ENCODE measurements at places on chromosomes 1 and 21. TPM values are rescaled to one million over a fixed set of nuclear protein-coding genes. Genes with fewer than 3 reads are reported as not detected.

The FHAD1 gene
- total RNA-seq: 0.83 TPM

The RBP7 gene
- not detected for total RNA-seq

The HSF2BP gene
- total RNA-seq: 1.7 TPM

The ERVH48-1 gene
- total RNA-seq: not detected

The CD1B gene
- total RNA-seq: not detected

The PKP1 gene
- under 0.01 TPM for total RNA-seq

The AMY2A gene
- not detected for total RNA-seq

The FCER1G gene
- not detected for total RNA-seq

The SYPL2 gene
- 0.46 TPM for total RNA-seq

The SLC35F3 gene
- 0.09 TPM for total RNA-seq

The CHODL gene
- total RNA-seq: not detected

The NTRK1 gene
- not detected for total RNA-seq

The NID1 gene
- total RNA-seq: 113 TPM

The ERI3 gene
- 39.3 TPM for total RNA-seq

The PPM1J gene
- 0.55 TPM for total RNA-seq

The PIK3CD gene
- total RNA-seq: 3.6 TPM

The YBX1 gene
- total RNA-seq: 905 TPM

The MEX3A gene
- total RNA-seq: 1.6 TPM

The FAM72C gene
- 0.28 TPM for total RNA-seq

The PLA2G2C gene
- not detected for total RNA-seq

The PDC gene
- 0.28 TPM for total RNA-seq

The GJB4 gene
- total RNA-seq: not detected

The KCNE2 gene
- total RNA-seq: not detected

The PCNT gene
- total RNA-seq: 11.0 TPM

The EPHX1 gene
- total RNA-seq: 31.7 TPM

The FCRL1 gene
- total RNA-seq: not detected

The PTPRF gene
- 34.4 TPM for total RNA-seq

The VPS45 gene
- 29.6 TPM for total RNA-seq

The AMY1A gene
- total RNA-seq: not detected

The RUNX1 gene
- 31.2 TPM for total RNA-seq

The GJA8 gene
- total RNA-seq: not detected

The FGR gene
- not detected for total RNA-seq

The TRPM2 gene
- total RNA-seq: under 0.01 TPM

The CLCA1 gene
- total RNA-seq: not detected

The SELL gene
- 0.09 TPM for total RNA-seq

The COL6A1 gene
- 1,202 TPM for total RNA-seq

The NUP133 gene
- total RNA-seq: 33.9 TPM

The PTGS2 gene
- total RNA-seq: 53.3 TPM

The HDAC1 gene
- 80.1 TPM for total RNA-seq

The TFF3 gene
- total RNA-seq: not detected

The WNT9A gene
- total RNA-seq: 0.37 TPM

The SH3BGR gene
- 1.6 TPM for total RNA-seq

The CDC20 gene
- total RNA-seq: 6.7 TPM

The TEX38 gene
- total RNA-seq: not detected

The IL10RB gene
- total RNA-seq: 67.7 TPM

The LCE6A gene
- not detected for total RNA-seq

The ERRFI1 gene
- 26.8 TPM for total RNA-seq

The SWT1 gene
- 4.5 TPM for total RNA-seq

The RIPK4 gene
- under 0.01 TPM for total RNA-seq

The SPRR2B gene
- total RNA-seq: not detected

The CCDC17 gene
- total RNA-seq: 0.74 TPM

The ATF3 gene
- 2.8 TPM for total RNA-seq

The ZMPSTE24 gene
- 64.7 TPM for total RNA-seq

The S100A3 gene
- total RNA-seq: 10.4 TPM

The LCE5A gene
- total RNA-seq: not detected
